ENCODE measurements at places on chromosomes 16 and 17. TPM values are rescaled to one million over a fixed set of nuclear protein-coding genes. Genes with fewer than 3 reads are reported as not detected.

GRCh38 chr16:84957192-84957591 is 54.1 kb downstream of the ZDHHC7 start:
- H3K36me3 ChIP-seq: no peaks in the 10 kb centered on the region
- no peak overlapping the region for H3K27ac ChIP-seq
- DNase-seq: no peak
- no peak overlapping the region for H3K4me3 ChIP-seq
- H3K4me1 ChIP-seq: no peaks in the 10 kb centered on the region

GRCh38 chr17:69763503-69763902 is 311.5 kb upstream of the KCNJ16 start:
- peaks cover 46% of the 10 kb centered on the region for H3K4me1 ChIP-seq
- H3K36me3 ChIP-seq: no peaks in the 10 kb centered on the region
- no peak overlapping the region for H3K4me3 ChIP-seq
- H3K27ac ChIP-seq: peak overlapping the region; percentile 59

- peak; percentile 89 for DNase-seq
- no peak overlapping the region for H3K4me3 ChIP-seq
- peaks cover 10% of the 10 kb centered on the region for H3K27me3 ChIP-seq
- peaks cover 10% of the 10 kb centered on the region for H3K4me1 ChIP-seq
These were observed 15.4 kb upstream of the AKAP10 start for GRCh38 chr17:19992803-19993713.

GRCh38 chr16:87216148-87216840 is 100.9 kb downstream of the C16orf95 start:
- no peaks in the 10 kb centered on the region for H3K27me3 ChIP-seq
- H3K4me3 ChIP-seq: no peak overlapping the region
- peaks cover 5% of the 10 kb centered on the region for H3K4me1 ChIP-seq
- DNase-seq: no peak
- no peaks in the 10 kb centered on the region for H3K36me3 ChIP-seq

DNA sequence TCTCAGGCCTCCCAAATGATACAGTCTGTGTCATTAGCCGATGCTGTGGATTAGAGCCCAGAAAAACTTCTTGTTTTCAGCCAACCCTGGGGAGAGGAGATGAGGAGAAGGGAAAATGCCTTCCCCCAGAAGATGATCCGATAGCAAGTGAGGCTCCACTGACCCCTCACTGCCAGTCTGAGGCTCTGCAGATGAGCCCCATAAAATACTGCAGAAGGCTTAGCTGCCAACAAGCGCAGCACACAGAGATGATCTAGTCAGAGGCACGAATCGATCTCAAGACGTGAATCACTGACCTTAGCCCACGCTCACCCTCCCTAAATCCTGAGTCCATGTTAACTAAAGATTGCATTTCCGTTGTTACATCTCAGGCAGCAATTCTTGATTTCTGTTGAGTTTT is 31.5 kb downstream of the SALL1 start:
- no peak overlapping the region for H3K27ac ChIP-seq
- H3K27me3 ChIP-seq: no peaks in the 10 kb centered on the region
- no peaks in the 10 kb centered on the region for H3K4me1 ChIP-seq
- no peaks in the 10 kb centered on the region for H3K36me3 ChIP-seq

GRCh38 chr17:34780438-34780837 is 180.8 kb downstream of the CCT6B start:
- H3K4me3 ChIP-seq: no peak overlapping the region
- no peak for DNase-seq

- no peak overlapping the region for H3K27ac ChIP-seq
- no peak for DNase-seq
- H3K36me3 ChIP-seq: peaks cover 7% of the 10 kb centered on the region
- no peaks in the 10 kb centered on the region for H3K27me3 ChIP-seq
These were observed 99.5 kb downstream of the CDYL2 start for GRCh38 chr16:80704751-80705505.

DNA sequence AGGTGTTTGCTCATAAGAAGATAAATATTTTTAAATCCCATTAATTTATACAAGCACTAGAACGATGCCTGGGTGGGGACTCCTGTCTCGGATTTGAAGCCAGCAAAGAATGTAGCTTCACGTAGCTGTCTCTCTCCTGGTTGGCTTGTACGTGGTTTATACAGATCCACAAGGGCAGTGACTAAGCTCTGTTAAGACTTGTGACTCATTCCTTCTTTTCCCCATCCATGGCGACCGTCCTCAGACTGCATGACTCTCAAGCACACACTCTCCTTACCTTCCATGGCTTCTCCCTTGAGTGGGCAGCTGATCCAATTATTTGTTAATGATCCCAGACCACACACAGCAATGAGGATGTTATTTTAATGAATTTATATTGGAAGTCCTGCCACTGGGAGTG is 679.7 kb upstream of the SOX9 start:
- H3K27me3 ChIP-seq: no peaks in the 10 kb centered on the region
- H3K4me3 ChIP-seq: no peak overlapping the region
- H3K4me1 ChIP-seq: peaks cover 51% of the 10 kb centered on the region
- peak overlapping the region; percentile 82 for H3K27ac ChIP-seq

DNA sequence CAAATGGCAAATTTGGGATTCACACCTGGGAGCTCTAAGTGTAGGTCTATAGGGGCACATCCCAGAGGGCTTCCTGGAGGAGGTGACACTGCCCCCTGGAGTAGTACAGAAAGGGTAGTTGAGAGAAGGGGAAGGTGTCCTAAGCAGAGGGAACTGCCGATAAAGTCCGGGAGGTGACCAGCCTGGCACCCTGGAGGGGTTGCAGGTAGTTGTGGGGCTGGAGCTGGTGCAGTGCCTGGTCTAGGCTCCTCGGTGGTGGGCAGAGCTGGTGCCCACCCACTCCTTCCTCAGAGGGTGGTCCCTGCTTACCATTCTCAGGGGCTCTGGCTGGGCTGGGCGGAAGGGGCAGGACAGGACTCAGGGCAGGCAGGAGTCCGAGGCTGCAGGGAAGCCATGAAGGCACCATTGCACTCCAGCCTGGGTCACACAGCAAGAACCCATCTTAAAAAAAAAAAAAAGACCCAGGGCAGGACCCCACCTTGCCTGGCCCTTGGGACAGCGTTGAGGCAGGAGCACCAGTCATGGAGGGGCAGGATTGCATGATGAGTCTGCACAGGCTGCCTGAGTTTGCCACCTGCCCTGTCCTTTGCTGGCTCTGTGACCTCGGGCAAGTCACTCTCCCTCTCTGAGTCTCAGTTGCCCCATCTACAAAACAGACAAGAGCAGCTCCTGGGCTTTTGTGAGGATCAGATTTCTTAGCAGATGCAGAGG is 43.8 kb downstream of the LAT start:
- no peaks in the 10 kb centered on the region for H3K4me1 ChIP-seq
- H3K4me3 ChIP-seq: no peak overlapping the region
- H3K27me3 ChIP-seq: no peaks in the 10 kb centered on the region
- H3K36me3 ChIP-seq: no peaks in the 10 kb centered on the region

DNA sequence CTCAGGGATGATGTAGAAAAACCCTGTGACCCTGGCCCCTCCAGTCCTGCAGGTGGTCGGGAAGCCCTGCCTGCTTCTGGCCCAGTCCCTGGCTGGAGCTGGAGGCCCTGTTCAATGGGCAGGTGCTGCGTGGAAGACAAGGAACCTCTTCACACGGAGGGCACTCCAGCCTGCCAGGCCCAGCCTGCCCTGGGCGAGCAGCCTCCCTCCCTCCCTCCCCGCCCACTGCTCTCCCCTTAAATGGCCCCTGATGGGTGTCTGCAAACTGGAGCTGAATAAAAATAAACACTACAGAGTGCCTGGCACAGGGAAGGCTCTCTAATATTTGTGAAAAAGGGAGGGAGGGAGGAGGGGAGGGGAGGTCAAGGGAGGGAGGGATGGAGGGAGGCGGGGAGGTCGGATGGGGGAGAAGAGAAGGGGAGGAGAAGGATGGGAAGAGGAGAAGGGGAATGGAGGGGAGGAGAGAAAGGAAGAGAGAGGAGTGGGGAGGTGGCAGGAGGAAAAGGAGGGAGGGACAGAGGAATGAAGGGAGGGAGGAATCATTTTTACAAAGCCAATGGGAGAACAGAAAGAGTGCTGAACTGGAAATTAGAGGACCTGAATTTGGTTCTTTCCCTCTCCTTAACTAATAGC is 222.8 kb upstream of the TNRC6C start:
- H3K27ac ChIP-seq: no peak overlapping the region
- peaks cover 55% of the 10 kb centered on the region for H3K27me3 ChIP-seq
- no peaks in the 10 kb centered on the region for H3K36me3 ChIP-seq
- no peak overlapping the region for H3K4me3 ChIP-seq

DNA sequence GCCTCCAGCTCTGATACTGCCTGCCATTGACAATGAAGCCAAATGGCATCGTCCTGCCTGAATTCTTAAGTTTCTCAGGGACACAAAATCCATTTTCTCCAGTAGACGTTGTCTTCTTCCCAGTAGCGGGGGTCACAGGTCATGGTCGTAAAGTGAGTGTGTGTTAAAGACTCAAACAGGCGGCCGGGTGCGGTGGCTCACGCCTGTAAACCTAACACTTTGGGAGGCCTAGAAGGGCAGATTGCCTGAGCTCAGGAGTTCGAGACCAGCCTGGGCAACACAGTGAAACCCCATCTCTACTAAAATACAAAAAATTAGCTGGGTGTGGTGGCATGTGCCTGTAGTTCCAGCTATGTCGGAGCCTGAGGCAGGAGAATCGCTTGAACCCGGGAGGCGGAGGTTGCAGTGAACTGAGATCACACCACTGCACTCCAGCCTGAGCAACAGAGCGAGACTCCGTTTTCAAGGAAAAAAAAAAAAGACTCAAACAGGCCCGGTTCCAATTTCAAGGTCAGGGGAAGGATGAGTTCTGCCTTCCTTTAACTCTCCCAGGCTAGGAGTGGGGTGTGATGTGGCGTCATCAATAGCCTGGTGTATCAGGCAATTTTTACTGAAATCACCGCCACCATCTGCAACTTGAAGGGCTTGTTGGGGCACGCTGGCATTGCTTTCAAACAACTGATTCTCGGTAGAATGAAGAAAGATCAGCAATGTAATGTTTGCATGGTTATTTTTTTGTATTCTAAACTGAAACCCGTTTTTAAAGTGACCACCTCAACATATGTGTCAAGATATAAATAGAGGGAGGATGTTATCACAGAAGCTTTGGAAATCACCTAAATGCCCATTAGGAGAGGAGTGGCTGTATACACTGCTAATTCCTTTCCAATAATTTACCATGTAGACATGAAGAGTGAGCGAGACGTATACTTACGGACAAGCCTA is 91.0 kb downstream of the WSCD1 start:
- no peak overlapping the region for H3K27ac ChIP-seq
- peak; percentile 13 for DNase-seq
- no peak overlapping the region for H3K4me3 ChIP-seq
- H3K4me1 ChIP-seq: peaks cover 10% of the 10 kb centered on the region
- H3K27me3 ChIP-seq: peaks cover 59% of the 10 kb centered on the region

GRCh38 chr17:46875849-46876352 is 24.5 kb downstream of the WNT9B start:
- H3K4me1 ChIP-seq: no peaks in the 10 kb centered on the region
- no peaks in the 10 kb centered on the region for H3K36me3 ChIP-seq
- H3K27ac ChIP-seq: no peak overlapping the region
- no peaks in the 10 kb centered on the region for H3K27me3 ChIP-seq

DNA sequence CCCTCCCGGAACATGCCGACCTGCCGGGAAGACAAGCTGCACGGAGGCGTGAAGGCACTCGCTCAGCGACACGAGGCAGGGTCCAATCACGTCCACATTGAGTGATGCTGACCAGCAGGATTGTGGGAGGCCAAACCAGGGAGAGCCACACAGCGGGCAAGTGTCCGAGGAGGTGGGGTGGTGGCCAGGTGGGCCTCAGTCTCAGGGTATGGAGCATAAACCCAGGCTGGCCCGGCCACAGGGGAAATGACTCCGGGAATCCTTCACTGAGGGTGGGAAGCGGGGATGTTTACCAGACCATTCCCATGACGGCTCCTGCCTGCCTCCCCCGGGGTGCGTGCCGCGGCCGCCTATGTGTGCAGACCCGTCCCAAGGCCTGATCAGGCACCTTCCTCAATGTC is 62.5 kb downstream of the RPH3AL start:
- H3K27me3 ChIP-seq: peaks cover 22% of the 10 kb centered on the region
- no peak overlapping the region for H3K27ac ChIP-seq
- DNase-seq: no peak
- H3K4me1 ChIP-seq: no peaks in the 10 kb centered on the region

DNA sequence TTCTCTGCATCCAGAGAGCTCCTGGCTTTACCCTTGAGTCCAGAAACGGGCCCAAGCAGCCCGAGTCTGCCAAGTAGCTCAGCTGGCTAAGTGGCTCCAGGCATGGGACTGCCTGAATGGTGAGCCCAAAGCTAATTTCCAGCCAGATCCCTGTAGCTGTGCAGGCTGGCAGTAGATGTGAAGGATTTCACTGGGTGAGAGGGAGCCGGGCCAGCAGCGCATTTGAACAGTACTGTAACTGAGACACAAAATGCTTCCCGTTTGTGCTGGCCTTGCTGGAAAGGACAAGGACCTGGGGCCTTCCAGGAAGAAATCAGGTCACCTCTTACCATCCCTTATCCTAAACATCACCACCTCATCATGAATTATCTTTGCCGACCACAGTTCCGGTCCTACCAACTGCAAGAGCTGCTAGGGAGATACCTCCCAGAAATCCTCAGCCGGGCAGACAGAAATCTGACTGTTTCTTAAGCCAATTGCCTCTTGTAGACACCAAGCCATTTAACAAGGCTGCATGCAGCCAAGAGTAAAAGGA is 3.7 kb downstream of the TIMP2 start:
- H3K27me3 ChIP-seq: no peaks in the 10 kb centered on the region
- H3K4me1 ChIP-seq: peaks cover 36% of the 10 kb centered on the region
- no peak overlapping the region for H3K4me3 ChIP-seq
- H3K36me3 ChIP-seq: no peaks in the 10 kb centered on the region

DNA sequence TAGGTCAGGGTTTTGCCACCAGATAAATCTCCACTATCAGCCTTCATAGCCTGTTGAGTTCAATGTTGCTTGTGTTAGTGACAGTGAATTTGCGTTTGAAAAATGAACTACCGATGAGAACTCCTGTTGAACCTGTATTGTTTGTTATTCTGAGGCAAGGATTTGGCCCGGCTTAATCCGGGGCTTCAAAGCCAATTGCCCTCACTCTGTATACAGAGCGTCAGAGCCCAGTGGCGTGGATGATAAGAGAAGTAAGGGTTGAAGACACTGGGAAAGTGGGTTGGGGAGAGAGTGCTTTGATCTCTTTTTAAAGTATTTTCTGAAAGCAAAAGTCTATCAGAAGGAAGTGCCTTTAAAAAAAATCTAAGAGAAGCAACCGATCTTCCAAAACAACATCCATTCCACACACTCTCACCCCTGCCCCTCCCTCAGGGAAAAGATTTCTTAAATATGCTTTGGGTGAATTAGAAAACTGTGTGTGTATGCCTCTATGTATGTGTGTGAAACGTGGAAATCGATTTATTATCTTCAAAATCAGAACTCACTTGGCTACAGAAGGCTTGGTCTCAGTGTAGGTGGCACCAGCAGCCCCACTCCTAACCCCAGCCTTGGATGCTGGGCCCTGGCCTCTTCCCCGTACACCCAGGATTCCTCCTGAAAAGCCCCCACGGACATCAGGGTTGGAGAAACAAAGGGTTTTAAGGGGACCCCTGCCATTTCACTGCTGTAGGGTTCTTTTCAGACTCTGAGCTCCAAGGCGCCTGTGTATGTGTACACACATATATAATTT is 8.8 kb downstream of the TBX4 start:
- H3K27ac ChIP-seq: no peak overlapping the region
- no peak overlapping the region for H3K4me3 ChIP-seq
- peaks cover 6% of the 10 kb centered on the region for H3K36me3 ChIP-seq
- no peaks in the 10 kb centered on the region for H3K27me3 ChIP-seq
- no peaks in the 10 kb centered on the region for H3K4me1 ChIP-seq
- DNase-seq: no peak

GRCh38 chr17:17844079-17844478 is 7.3 kb upstream of the SREBF1 start:
- H3K27me3 ChIP-seq: no peaks in the 10 kb centered on the region
- no peak overlapping the region for H3K27ac ChIP-seq
- H3K4me3 ChIP-seq: no peak overlapping the region
- peaks cover 4% of the 10 kb centered on the region for H3K36me3 ChIP-seq

Gene ABCC11
- 0.20 TPM for total RNA-seq

Gene KRTAP16-1
- total RNA-seq: not detected

Data from MCF 10A (cell line).